ENCODE measurements at places on chromosomes 4 and X.

DNA sequence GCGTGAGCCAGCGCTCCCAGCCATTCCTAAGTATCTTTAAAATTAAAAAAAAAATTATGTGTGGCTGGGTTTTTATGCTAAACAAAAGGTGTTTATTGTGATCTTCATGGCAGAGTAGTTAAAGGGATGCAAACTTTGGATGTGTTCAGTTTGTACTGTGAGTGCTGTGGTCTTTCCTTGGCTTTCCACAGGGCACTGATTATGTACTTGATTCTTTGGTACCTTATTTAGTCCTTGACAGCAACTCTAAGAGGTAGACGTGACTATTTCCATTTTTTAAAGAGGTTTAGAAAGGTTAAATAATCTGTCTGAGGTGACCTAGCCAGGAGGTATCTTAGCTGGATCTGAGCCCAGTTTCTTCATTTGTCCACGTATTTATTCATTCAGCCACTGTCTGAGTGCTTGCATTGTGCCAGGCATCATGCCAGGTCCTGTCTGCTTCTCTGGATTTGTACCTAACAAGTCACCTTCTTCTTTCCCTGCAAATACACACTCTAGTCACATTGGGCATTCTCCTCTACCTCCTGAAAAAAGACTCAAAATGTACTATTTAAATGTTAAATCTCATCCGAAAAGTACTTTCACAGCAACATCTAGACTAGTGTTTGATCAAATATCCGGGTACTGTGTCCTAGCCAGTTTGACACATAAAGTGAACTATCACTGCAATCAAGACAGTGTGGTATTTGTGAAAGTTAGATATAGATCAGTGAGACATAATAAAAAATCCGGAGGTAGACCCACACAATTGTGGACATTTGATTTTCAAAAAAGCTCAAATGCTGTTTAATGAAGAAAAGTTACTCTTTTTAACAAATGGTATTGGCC is 31.5 kb downstream of the WWC2 start:
- H3K27ac ChIP-seq: no peak overlapping the region

DNA sequence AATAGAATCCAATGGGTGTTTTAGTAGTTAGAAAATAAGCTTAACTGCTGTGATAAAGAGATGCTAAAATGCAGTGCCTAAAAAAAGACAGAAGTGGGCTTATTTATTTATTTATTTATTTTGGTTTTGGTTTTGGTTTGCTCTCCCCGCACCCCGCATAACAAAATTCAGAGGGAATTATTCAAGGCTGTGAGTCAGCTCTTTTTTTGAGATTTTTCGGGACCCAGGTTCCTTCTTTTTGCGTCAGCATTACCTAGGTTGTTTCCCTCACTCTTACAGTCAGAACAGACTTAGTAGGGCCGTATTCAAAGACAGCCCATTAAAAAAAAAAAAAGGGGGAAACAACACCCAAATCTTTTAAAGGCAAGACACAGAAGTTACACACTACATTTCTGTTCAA is 1495.5 kb upstream of the ADGRL3 start:
- no peaks in the 10 kb centered on the region for H3K4me1 ChIP-seq
- no peak for DNase-seq
- no peaks in the 10 kb centered on the region for H3K27me3 ChIP-seq
- H3K27ac ChIP-seq: no peak overlapping the region
- H3K36me3 ChIP-seq: no peaks in the 10 kb centered on the region
- H3K4me3 ChIP-seq: no peak overlapping the region

- H3K4me1 ChIP-seq: peaks cover 39% of the 10 kb centered on the region
- H3K27ac ChIP-seq: no peak within 1 kb of the TSS
- DNase-seq: peak; percentile 62
- H3K4me3 ChIP-seq: peak within 1 kb of the TSS; percentile 70
- H3K27me3 ChIP-seq: peaks cover 80% of the 10 kb centered on the region
- H3K36me3 ChIP-seq: no peaks in the 10 kb centered on the region
Measured at GRCh38 chr4:4859325-4859798, at the start of gene MSX1. Gene MSX1 (plus strand): TSS chr4:4859665. CDS start chr4:4859900, 235 bp downstream.

GRCh38 chr4:110614173-110614963 is 8.5 kb downstream of the PITX2 start:
- H3K27ac ChIP-seq: no peak overlapping the region
- peaks cover 82% of the 10 kb centered on the region for H3K27me3 ChIP-seq
- no peak for DNase-seq
- peaks cover 14% of the 10 kb centered on the region for H3K4me1 ChIP-seq

DNA sequence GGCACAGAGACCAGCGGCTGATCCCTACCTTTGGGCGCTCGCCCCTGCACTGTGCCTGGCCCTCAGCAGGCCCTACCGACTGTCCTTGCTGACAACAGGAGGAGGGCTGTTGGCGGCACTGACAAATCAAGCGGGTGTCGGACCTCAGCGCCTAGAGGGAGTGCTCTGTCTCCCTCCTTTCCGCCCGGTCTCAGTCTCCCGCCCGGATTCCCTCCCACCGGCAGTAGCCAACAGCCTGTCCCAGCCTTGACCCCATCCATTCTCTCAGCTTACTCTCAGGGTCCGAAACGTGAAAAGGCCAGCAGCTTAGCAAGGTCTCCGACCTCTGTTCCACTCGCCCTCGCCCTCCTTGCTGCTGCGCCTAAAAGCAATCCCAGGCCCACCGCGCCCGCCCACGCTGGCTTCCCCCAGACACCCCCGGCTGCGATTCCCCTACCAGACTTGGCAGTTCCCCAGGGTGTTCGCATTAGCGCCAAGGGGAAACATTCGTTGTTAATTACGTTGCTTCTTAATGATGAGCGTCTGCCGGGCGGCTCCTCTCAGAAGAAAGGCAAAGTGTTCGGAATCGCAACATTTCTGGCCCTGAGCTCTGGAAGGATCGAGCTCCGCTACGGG is 96.2 kb downstream of the SOWAHB start:
- peaks cover 8% of the 10 kb centered on the region for H3K27me3 ChIP-seq
- H3K4me1 ChIP-seq: no peaks in the 10 kb centered on the region
- no peak overlapping the region for H3K27ac ChIP-seq
- no peak overlapping the region for H3K4me3 ChIP-seq
- H3K36me3 ChIP-seq: no peaks in the 10 kb centered on the region

DNA sequence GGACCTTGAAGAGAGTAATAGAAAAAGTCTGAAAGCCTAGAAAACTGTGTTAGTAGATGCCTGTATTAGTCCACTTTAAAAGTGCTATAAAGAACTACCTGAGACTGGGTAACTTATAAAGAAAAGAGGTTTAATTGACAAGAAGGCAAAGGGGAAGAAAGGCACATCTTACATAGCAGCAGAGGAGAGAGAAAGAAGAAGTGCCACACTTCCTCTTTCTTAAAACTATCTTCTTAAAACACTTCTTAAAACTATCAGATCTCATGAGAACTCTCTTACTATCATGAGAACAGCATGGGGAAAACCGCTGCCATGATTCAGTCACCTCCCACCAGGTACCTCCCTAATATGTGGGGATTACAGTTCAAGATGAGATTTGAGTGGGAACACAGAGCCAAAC is 18.8 kb upstream of the COL25A1 start:
- H3K27me3 ChIP-seq: peaks cover 1% of the 10 kb centered on the region
- no peaks in the 10 kb centered on the region for H3K4me1 ChIP-seq
- no peak overlapping the region for H3K27ac ChIP-seq
- H3K36me3 ChIP-seq: peaks cover 10% of the 10 kb centered on the region

GRCh38 chrX:27815209-27815608 is 7.4 kb downstream of the MAGEB10 start:
- H3K36me3 ChIP-seq: no peaks in the 10 kb centered on the region
- DNase-seq: no peak
- H3K4me3 ChIP-seq: no peak overlapping the region

DNA sequence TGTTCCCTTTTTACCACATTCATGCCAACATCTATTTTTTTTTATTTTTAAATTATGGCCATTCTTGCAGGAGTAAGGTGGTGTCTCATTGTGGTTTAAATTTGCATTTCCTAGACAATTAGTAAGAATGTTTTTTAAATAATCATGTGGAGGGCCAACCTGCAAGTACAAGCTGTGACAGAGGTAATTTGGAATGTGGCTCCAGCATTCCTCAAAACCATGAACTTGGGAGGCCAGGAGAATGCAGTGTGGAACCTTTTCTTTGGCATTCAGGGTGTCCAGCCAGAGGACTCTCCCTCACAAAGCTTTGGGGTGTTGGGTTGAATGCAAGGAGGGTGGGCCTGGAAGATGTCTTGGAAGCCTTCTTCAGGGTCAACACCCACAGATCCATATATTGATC is 7.3 kb upstream of the TMEM185A start:
- H3K36me3 ChIP-seq: no peaks in the 10 kb centered on the region
- peaks cover 2% of the 10 kb centered on the region for H3K4me1 ChIP-seq
- H3K27ac ChIP-seq: no peak overlapping the region
- H3K4me3 ChIP-seq: no peak overlapping the region
- DNase-seq: no peak

- no peak overlapping the region for H3K27ac ChIP-seq
- no peak overlapping the region for H3K4me3 ChIP-seq
- no peaks in the 10 kb centered on the region for H3K27me3 ChIP-seq
- H3K4me1 ChIP-seq: no peaks in the 10 kb centered on the region
- no peaks in the 10 kb centered on the region for H3K36me3 ChIP-seq
Measured at GRCh38 chr4:22616516-22616915, 76.2 kb upstream of the GBA3 start.

- H3K4me3 ChIP-seq: no peak overlapping the region
- H3K27ac ChIP-seq: no peak overlapping the region
- no peak for DNase-seq
- no peaks in the 10 kb centered on the region for H3K27me3 ChIP-seq
- H3K36me3 ChIP-seq: no peaks in the 10 kb centered on the region
Measured at GRCh38 chr4:124596816-124597215, 115.7 kb downstream of the ANKRD50 start.

Data from activated naive CD8-positive, alpha-beta T cell treated with anti-CD3 and anti-CD28 coated beads, Interleukin-2, amount 50 U/mL, for 24 hours (primary cell).